ENCODE measurements at places on chromosomes 12 and 14.

GRCh38 chr12:117038023-117038680 lies 61.1 kb downstream of the TESC start:
- no peak for DNase-seq

DNA sequence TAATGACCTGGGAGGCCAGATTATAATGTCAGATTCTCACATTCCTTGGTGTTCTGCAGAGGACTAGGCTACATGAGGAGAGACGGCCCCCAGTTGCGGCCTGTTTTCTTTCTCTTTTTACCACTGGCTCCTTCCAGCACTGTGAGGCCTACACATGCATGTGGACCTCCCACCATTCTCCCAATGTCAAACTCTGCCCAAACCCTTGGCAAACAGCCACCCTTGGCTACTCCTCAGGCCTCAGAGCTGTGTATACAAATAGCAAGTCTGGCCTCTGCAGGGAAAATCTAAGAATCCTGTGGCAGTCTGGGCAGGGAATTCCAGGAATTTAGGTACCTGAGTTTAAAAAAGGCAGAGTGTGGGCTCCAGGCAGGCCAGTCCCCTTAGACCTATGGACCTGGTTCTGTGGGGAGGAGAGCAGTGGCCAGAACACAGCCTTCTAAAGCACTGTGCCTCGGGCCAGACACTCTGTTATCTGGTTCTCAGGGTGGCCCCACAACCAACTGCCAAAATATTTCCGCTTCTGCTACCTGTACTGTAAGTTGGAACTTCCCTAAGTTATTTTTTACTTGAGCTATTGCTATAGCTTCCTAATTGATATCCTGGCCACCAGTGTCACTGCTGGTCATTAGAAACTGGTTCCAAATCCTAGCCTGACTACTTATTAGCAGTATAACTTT lies 19.9 kb upstream of the NEDD1 start:
- peak; percentile 89 for DNase-seq

DNA sequence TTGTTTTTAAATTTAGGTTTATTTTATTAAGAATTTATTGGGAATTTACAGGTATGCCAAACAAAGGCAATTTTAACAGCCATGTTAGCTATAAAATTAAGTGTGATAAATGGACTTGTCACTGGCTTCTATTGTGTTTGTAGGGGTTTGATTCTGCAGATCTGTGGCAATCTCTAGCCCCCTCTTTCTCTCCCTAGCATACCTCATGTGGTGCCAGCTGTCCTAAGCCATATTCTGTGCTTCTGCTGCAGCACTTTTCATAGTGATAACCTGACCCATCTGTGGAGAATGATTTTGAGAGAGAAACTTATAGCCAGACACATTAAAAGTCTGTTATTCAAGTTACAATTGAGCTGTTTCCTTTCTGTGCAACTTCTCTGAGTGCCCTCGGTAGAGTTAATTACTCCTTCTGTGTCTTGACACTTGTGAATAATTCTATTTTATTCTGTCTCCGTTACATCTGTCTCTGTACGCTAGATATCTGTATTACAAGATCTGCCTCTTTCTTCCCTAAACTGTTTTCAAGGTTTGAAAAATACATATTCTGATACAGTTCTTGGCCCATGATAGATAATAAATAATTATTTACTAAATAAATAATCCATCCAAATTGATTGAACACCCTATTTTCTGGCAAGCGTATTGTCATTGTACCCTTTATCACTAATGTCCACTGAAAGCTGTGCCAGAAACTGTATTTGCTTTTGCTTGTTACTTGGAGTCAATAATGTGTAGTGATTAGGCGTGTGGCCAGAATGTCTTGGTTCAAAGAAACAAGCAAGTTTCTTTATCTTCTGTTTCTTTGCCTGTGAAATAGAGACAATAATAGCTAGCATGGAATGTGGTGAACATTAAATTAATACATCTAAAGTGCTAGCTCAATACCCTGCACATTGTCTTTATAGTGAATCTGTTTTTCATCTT lies 40.0 kb downstream of the FRS2 start:
- DNase-seq = peak; percentile 26

DNA sequence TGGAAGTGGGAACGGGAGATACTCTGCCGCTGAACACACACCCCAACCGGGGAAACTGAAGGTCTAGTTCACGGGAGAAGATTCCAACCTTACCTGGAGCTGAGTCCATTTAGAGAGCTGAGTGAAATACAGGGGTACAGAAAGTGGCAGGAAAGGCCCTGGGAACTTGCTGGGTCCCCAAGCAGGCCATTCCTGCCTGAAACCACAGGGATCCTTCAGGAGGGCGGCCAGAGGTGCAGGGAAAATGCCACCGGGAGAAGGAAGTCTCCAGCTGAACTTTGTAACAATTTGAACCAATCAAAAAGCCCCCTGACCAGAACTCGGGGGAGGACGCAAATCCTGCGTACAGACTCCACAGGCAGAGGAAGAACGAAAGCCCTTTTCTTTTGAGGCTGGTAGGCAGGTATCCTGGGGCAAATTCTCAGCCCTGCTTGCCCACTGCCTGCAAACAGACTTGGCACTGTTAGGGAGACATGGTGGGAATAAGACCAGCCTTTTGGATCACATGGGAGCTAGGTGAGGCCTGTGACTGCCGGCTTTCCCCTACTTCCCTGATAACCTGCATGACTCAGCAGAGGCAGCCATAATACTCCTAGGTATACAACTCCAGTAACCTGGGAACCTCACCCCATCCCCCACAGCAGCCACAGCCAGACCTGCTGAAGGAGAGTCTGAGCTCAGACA lies 170.9 kb downstream of the SEC23A start:
- no peak for DNase-seq

GRCh38 chr12:123250471-123251383 lies 17.5 kb downstream of the MTRFR start:
- no peak for DNase-seq

DNA sequence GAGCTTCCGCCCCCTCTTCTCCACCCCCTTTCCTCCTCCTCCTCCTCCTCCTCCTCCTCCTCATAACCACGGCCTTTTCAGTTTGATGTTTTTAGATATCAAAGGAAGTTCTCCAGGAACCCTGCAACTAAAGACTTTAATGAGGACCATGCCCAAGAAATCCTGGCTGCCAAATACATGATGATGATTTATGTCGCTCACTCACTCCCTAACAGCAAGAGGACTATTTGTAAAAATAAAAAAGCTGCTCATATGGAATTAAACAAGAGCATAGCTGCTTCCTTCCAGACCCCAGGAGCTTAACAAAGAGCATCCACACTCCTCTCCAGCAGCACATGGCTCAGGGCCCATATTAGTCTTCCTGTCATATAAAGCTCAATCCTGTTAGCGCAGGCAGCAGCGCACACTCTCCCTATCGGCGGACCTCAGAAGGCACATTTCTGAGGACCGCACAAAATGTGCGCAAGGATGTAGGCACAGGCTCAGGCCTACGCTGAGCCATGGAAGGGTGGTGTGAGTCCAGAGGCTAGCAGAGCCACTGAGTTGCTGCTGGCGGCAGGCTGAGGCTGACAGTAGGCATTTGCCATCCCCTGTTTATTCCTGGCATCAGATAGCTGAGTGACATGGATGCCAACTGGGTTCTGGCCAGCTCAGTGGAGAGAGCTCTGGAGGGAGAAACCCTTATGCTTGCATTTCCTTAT lies 232.8 kb downstream of the MSRB3 start:
- DNase-seq = no peak

DNA sequence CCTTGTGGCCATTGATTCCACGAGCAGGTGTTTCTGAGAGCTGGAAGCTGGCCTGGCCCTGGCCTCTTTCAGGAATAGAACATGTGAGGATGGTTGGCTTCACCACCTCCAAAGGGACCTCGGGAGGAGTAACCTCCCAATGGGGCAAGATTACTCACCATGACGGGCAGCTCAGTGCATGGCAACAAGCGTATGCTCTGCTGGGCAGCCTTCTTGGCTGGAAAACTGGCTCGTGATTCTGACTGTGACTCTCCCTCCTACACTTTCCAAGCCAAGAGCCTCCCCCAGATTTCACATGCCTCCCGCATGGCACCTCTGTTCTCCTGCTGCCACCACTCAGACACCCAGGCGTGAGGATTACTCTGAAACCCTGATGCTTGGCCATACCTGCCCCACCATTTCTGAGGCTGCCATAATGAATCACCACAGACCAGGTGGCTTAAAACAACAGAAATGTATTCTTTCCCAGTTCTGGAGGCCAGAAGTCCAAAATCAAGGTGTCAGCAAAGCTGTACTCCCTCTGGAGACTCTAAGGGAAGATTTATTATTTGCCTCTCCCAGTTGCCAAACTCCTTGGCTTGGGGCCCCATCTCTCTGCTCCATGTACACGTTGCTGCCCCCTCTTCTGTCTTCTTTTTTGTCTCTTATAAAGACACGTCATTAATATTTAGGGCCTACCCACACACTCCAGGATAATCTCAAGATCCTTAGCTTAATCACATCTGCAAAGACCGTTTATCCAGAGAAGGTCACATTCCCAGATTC lies 215.9 kb downstream of the CHST11 start:
- no peak for DNase-seq

DNA sequence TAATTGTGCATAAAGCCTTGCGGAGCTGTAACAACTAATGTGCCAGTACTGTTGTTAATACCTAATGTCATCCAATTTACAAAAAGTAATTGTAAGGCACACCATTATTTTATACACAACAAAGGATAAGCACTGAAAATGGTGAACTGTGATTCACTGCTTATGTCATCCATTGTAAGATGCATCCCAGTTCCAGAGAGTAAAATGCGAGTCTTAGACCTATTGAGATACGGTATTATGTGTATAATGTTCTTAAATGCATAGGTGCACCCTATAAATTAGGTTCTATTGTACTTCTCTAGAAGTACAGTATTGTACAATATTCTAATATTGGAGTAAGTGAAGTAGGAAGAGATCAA lies 406 bp downstream of the PARP2 start:
- no peak for DNase-seq

DNA sequence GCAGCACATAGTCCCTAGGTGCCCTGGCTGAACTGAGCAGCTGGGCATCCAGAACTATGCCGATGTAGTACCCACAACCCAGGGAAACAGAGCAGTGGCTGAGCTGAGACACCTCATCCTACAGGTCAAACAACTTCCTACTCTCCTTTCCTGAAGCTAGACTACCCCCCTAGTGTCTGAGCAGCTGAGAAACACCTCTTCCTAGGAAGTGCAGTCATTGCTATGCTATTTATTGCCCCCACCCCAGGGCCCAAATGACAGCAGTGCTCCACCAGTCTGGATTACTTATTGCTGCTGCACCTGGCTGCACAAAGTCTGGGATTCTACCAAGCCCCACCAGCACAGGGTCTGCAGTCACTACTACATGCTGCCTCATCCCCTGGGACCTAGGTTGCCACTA lies 16.7 kb upstream of the GARIN2 start:
- no peak for DNase-seq

DNA sequence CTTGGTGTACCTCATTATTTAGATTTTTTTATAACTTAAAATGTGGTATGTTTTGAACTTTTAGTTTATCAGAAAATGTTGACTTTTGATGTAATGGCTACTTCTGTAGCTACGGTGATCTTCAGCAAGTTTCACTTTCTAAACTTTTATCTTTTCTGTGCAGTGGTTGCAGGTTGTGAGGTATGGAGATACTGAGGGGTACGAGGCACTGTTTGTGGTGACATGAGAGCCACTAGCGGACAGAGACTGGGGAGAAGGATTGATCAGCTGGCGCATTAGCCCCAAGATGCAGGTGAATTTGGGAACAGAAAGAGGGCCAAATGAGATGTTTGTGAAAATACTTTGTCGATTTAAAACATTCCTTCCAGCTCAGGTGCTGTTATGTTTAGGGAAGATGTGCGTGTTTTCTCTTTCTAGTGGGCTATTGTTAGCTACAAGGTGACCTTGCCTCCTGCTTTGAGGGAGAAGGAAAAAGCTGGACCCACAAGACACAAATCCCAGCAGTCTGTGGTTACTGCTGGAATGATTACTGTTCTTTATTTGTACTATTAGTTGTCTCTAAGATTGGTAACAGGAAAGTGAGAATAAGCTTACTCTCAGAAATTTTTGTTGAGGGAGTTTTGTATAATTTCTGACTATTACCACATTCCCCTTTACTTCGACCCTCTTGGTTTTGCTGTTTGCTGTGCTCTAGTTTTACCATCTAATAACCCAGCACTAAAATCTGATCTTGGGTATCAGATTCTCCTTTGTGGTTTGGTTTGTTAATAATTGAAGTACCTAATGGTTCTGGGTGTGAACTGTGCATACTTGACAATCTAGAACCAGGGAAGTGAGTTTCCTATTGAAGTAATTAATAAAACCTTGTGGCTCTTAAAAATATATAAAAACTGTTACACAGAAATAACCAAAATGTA lies 61.7 kb downstream of the FBXO34 start:
- DNase-seq = no peak

GRCh38 chr12:84706374-84706773 lies 206.2 kb downstream of the SLC6A15 start:
- no peak for DNase-seq

- no peak for DNase-seq
Observed at GRCh38 chr12:93302331-93303229, 75.1 kb upstream of the NUDT4 start.

DNA sequence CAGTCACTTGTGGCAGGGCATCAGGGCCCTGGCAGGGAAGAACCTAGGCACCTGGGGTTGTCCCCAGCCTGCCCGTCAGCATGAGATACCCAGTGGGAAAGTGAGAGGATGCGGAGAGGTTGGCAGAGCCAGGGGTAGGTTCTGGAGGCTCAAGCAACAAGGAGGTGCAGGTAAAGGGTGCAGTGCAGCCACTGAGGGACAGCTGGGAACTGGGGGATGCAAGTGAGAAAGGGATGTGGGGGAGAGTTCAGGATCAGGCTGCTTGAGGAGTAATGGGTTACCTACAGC lies 18.7 kb downstream of the VASH1 start:
- DNase-seq = no peak

All from cardiac muscle cell (in vitro differentiated cells and primary cell).